WTC11 (cell line): ENCODE measurements at places on chromosomes 2 and 18.

- DNase-seq, result no peak
Measured at GRCh38 chr2:188497726-188498125, 206.1 kb downstream of the GULP1 start.

DNA sequence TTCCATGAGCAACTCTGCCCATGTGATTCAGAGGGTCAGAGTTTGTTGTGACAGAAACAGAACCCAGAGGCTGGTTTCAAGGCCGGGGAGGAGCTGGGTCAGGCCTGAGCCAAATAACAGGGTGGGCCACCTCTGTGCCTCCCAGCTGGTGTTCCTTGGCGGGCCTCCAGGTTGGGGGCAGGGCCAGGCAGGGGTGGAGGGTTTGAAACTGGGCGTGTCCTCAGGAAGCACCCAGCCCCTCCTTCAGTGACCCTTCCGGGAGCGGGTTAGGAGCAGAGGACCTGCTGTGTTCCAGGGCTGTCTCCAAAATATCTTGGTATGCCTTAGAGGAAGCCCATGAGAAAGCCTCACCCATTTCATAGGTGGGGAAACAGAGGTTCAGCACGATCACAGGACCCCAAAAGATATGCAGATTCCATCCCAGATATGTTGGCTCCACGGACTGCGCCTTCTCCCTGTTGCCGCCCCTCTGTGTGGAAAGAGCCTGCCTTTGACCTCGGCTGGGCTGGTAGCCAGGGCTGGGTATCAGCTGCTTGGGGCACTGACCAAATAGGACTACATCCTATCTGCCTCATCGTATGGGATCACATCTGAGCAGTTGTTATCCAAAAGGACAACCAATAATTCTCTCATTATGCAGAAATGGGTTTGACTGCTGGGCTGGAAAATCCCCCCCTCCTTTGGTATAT lies 74.8 kb upstream of the GLI2 start:
- DNase-seq, result no peak

DNA sequence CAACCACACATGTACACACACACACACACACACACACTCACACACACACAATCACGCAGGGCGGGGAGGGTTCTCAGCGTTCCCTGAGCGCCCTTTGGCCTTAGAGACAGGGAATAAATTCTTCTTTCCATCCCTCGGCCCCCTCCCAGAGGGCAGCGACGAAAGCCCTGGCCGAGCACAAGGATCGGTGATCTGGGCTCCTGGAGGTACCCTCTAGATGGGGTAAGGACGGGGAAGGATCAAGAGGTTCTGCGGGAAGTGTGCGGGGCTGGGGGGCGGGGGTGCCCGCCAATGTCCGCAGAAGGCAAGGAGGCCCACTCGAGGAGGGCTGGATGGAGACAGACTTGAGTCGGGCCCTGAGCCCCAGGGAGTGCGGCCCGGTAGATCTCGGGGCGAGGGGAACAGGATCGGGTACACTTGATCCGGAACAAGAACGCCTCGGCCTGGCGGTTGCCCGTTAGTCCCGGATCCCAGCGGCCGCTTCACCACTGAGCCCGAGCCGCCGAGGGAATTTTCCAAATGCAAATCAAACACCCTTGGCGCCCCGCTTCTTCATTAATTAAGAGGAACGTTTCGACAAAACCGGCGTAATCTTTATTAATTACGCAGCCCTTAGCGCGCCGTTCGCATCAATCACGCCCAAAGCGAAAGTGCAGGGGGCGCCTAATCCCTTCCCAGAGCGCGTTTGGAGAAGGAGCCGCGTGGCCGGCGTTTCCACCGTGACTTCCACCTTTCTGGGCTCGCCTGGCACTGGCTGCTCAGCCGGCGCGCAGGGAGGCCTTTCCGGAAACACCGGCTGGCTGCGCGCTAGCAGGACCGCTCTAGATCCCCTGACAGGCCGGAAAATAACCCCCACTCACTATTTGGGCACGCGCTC lies 7.0 kb upstream of the PAX3 start:
- no peak for DNase-seq

DNA sequence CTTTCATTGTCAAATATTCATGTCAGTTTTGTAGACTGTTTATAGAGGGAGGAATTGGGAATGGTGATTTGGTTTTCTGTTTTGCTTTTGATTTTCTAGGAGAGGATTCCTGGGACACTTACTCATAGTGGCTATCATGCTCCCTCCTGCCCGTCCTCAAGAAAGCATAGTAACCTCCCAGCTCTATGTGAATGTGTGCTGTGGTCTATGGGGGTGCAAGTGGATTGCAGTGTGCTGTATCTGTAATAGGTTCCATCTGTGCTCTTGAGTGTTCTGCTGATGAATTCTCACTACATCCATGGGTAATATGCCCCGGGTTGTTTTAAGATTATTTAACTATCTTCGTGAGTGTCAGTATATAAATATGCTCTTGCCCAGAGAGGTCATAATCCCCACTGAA lies 811.3 kb downstream of the CNTNAP5 start:
- DNase-seq, result no peak

DNA sequence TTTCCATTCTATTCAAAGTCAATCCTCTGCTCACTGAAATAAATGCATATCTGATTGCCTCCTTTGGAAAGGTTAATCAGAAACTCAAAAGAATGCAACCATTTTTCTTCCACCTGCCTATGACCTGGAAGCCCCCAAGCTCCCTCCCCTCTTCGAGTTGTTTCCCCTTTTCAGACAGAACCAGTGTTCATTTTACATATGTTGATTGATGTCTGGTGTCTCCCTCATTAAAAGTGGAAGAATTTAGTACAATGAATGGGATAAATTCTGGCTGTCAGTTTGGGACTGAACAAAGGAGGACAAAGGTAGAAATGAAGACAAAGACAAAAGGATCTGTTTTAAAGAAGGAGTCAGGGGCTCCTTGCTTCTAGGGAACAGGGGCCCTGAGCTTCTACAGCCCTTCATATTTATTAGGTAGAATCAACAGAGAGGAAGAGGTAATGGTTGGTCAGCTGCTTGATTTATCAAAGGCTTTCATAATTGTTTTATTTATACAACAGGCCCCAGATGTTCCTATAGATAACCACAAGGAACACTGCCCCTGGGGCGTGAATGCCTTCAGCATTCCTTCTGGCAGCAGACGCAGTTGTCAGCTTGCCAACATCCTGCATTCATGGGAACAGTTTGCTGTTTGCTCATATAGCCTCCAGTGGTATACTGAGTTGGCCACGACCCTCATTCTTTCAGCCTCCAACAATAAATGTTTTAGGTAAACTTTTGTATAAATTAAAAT lies 949.8 kb upstream of the LRATD1 start:
- DNase-seq, result no peak

DNA sequence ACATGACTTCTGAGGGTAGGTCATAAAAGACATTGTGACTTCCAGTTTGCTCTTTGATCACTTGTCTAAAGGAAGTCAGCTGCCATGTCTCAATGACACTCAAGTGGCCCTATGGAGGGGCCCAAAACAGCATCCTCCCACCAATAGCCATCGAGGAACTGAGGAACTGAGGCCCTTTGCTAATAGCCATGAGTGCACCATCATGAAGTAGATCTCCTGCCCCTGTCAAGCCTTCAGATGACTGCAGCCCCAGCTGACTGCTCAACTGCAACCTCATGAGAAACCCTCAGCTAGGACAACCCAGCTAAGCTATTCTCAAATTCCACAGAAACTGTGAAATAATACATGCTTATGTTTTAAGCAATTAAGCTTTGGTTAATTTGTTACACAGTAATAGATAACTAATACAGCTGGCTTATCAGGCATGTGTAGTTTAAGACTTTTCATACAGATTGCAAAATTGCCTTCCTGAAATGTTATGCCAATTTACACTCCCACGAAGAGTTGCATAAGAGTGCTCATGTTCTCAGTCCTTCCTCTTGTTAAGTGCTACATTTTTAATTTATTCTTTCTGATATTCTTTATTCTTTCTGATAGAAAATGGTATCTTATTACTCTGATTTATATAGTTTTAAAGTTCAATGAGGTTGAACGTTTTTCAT lies 105.6 kb upstream of the NDUFV2 start:
- no peak for DNase-seq

GRCh38 chr18:7207366-7207915 lies 23.4 kb upstream of the LRRC30 start:
- no peak for DNase-seq
